ENCODE measurements at places on chromosomes 12 and 14.

DNA sequence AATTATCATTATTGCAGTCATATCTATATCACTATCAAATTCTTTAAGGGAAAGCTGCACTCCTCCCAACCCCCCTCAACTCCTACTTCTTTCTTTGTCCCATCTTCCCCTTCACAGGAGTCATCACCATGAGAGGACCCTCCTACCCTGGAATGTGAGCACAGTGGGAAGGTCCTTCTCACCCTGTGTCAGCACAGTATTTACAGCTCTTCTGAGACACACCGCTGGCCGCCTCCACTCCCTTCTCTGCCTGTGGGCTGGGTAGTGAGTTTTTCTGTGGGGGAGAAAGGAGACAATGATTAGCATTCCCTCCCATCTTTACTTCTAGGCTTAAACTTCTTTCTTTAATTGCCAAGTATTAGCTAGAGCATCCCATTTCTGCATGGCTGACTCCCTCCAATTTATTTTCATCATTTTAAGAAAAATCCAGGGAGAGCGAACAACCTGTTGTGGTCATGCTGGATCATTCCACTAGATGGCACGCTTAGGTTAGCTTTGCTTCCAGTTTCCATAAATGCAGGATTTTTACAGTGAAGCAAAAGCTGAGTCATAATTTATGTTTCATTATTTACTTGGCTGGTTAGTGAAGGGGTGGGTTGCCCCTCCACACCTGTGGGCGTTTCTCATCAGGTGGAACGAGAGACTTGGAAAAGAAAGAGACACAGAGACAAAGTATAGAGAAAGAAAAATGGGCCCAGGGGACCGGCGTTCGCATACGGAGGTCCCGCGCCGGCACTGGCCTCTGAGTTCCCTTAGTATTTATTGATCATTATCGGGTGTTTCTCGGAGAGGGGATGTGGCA is 188.5 kb downstream of the ALX1 start:
- no peaks in the 10 kb centered on the region for H3K4me1 ChIP-seq
- no peak overlapping the region for H3K27ac ChIP-seq
- no peak for DNase-seq
- no peaks in the 10 kb centered on the region for H3K36me3 ChIP-seq

GRCh38 chr14:38910092-38910491 is 192.9 kb downstream of the SEC23A start:
- no peaks in the 10 kb centered on the region for H3K4me1 ChIP-seq
- H3K4me3 ChIP-seq, result no peak overlapping the region
- DNase-seq, result no peak
- H3K27ac ChIP-seq, result no peak overlapping the region
- no peaks in the 10 kb centered on the region for H3K27me3 ChIP-seq

- DNase-seq, result no peak
- no peaks in the 10 kb centered on the region for H3K4me1 ChIP-seq
- H3K4me3 ChIP-seq, result no peak overlapping the region
- no peaks in the 10 kb centered on the region for H3K27me3 ChIP-seq
Observed at GRCh38 chr12:110354172-110354780, 49.2 kb downstream of the ANAPC7 start.

DNA sequence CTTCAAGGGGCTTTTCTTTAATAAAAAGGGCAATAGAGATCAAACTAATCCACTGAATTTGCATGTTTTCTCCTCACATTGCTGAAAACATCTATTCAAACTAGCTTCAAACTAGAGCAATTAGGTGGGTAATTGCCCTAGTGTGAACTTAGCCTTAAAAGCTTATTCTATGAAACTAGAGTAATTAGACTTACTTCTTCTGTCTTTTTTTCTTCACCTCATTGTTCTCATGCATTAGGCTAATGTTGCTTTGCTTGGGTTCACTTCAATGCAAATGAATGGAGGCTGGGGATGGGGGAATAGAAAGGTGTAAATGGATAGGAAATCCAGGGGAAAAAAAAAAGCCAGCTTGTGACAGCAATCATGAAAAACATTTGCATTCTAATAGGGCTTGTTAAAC is 414.8 kb upstream of the LMO3 start:
- no peaks in the 10 kb centered on the region for H3K36me3 ChIP-seq
- no peak overlapping the region for H3K27ac ChIP-seq
- H3K27me3 ChIP-seq, result no peaks in the 10 kb centered on the region
- H3K4me1 ChIP-seq, result peaks cover 2% of the 10 kb centered on the region
- no peak for DNase-seq
- H3K4me3 ChIP-seq, result no peak overlapping the region

DNA sequence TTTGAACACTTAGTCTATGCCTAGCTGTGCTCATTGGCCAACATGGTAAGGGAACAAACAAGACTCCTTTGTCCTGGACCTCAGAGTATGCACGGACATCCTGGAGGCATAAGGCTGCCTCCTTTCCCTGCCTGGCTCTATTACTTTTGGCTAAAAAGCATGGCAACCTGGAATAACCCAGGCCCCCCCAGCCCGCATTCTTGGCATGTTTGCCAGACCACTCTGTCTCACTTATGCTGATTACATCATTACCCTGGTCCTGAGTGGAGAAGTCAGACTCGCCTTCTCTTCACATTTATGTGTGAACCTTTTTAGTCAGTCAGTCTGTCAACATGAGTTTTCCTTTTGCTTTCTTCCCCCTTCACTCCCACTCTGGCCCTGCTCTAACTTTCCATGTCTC is 58.0 kb upstream of the ELK3 start:
- H3K4me1 ChIP-seq, result no peaks in the 10 kb centered on the region
- no peak overlapping the region for H3K27ac ChIP-seq

GRCh38 chr14:75539561-75540478 is 17.6 kb downstream of the BATF start:
- no peak overlapping the region for H3K27ac ChIP-seq
- peaks cover 5% of the 10 kb centered on the region for H3K4me1 ChIP-seq
- H3K27me3 ChIP-seq, result no peaks in the 10 kb centered on the region
- no peak overlapping the region for H3K4me3 ChIP-seq
- H3K36me3 ChIP-seq, result no peaks in the 10 kb centered on the region

- no peak overlapping the region for H3K27ac ChIP-seq
- no peak for DNase-seq
- H3K27me3 ChIP-seq, result no peaks in the 10 kb centered on the region
- H3K4me3 ChIP-seq, result no peak overlapping the region
Observed at GRCh38 chr14:41549821-41550607, 56.7 kb upstream of the LRFN5 start.

DNA sequence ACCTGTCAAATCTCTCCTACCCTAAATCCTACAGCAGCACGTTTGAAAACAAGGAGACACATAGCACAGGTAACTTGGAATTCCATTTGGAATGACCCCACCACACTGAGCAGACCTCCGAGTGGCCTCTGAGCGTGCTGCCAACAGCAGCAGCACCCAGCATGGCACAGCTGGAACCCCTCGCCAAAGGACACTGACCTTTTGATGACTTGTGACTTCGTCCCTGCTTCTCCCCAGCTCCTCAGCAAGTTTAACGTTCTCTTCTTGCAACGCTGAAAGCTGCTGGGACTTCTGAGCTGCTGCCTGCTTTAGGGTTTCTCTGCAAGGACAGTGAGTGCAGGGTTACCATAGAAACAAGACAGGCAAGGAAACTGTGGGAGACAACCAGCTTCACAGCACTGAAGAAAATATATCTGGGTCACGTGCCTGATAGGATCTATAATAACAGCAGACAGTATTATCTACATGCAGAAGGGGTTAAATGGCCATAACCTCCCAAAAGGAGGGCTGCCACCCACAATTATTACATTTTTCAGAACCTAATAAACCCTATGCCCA is 43.3 kb upstream of the VPS33A start:
- no peak overlapping the region for H3K4me3 ChIP-seq
- H3K27me3 ChIP-seq, result no peaks in the 10 kb centered on the region
- H3K27ac ChIP-seq, result no peak overlapping the region
- H3K4me1 ChIP-seq, result no peaks in the 10 kb centered on the region

DNA sequence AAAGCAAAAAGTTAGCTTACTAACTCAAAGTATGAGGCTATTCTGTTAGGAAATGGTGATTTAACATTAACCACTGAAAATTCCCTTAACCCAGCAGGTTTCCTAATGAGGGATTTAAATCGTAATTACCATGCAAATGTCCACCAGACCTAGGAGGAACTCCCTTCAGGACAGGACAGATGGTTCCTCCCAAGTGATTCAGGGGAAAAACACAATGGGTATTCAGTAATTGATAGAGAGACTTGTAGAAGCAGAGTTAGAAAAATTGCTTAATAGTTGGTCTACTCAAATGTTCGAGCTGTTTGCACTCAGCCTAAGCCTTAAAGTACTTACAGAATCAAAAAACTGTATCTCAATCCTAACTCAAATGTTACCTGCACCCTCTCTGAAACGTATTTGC is 21.6 kb downstream of the RERGL start:
- DNase-seq, result no peak
- H3K27me3 ChIP-seq, result no peaks in the 10 kb centered on the region
- H3K27ac ChIP-seq, result no peak overlapping the region
- H3K36me3 ChIP-seq, result no peaks in the 10 kb centered on the region
- H3K4me1 ChIP-seq, result peaks cover 6% of the 10 kb centered on the region
- H3K4me3 ChIP-seq, result no peak overlapping the region

GRCh38 chr12:75011120-75011519 is 198.5 kb downstream of the KCNC2 start:
- no peaks in the 10 kb centered on the region for H3K27me3 ChIP-seq
- no peaks in the 10 kb centered on the region for H3K36me3 ChIP-seq
- H3K4me3 ChIP-seq, result no peak overlapping the region
- H3K4me1 ChIP-seq, result no peaks in the 10 kb centered on the region
- H3K27ac ChIP-seq, result no peak overlapping the region

GRCh38 chr12:32420356-32420755 is 21.0 kb downstream of the FGD4 start:
- H3K4me1 ChIP-seq, result peaks cover 17% of the 10 kb centered on the region
- H3K27ac ChIP-seq, result no peak overlapping the region
- no peaks in the 10 kb centered on the region for H3K27me3 ChIP-seq
- H3K36me3 ChIP-seq, result no peaks in the 10 kb centered on the region
- no peak overlapping the region for H3K4me3 ChIP-seq

DNA sequence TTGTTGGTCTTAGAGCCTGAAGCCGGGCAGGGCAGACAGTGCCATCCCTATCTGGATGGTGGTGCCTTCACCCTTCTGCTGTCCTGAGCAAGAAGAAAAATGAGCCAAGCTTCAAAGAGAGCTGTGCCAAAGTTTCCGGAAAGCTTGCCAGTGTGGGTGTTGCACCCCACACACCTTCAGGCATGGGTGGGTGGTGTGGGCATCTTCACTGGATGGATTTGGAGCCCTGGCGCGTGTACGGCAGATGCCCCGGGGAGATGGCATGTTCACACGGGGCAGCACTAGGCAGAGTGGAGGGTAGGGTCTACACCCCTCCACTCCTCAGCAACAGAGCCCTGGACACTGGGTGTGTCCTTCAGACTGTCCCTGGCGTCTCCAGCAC is 33.0 kb downstream of the PACS2 start:
- 0 out of 2 replicates have a peak, but pooled peaks cover 4% of the 10 kb centered on the region for H3K4me1 ChIP-seq
- H3K27me3 ChIP-seq, result no peaks in the 10 kb centered on the region
- no peak for DNase-seq
- no peak overlapping the region for H3K4me3 ChIP-seq

GRCh38 chr14:32379447-32379846 is 50.3 kb downstream of the AKAP6 start:
- no peak for DNase-seq
- H3K4me3 ChIP-seq, result no peak overlapping the region
- no peaks in the 10 kb centered on the region for H3K27me3 ChIP-seq
- H3K36me3 ChIP-seq, result no peaks in the 10 kb centered on the region

DNA sequence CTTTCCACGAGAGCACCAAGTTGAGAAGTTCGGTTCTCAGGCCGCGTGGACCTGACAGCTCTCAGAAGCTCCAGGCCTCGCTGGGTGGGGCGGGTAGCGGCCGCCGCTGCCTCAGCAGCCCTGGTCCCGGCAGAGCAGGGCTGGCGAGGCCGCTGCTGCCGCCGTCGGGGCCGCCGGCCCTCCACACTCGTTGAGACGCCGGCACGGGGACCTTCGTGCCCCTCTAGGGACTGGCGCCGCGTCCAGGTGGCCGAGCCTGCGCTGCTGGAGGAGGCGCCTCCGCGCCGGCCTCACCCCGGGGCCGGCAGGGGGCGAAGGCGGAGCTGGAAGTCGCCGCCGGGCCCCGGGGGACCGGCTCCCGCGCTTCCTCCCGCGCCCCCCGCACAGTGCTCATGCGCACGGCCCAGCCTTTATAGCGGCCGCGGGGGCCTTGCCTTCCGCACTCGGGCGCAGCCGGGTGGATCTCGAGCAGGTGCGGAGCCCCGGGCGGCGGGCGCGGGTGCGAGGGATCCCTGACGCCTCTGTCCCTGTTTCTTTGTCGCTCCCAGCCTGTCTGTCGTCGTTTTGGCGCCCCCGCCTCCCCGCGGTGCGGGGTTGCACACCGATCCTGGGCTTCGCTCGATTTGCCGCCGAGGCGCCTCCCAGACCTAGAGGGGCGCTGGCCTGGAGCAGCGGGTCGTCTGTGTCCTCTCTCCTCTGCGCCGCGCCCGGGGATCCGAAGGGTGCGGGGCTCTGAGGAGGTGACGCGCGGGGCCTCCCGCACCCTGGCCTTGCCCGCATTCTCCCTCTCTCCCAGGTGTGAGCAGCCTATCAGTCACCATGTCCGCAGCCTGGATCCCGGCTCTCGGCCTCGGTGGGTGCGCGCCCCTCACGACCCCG is at the start of gene COCH:
Gene COCH (plus strand): TSS at position 440 of the 879 bp plus-strand sequence. CDS start 380 bp downstream, at position 820.
- H3K36me3 ChIP-seq, result no peaks in the 10 kb centered on the region
- H3K4me1 ChIP-seq, result peaks cover 1% of the 10 kb centered on the region
- no peak within 1 kb of the TSS for H3K27ac ChIP-seq
- H3K27me3 ChIP-seq, result peaks cover 34% of the 10 kb centered on the region
- H3K4me3 ChIP-seq, result peak within 1 kb of the TSS; percentile 64
- DNase-seq, result peak; percentile 79

DNA sequence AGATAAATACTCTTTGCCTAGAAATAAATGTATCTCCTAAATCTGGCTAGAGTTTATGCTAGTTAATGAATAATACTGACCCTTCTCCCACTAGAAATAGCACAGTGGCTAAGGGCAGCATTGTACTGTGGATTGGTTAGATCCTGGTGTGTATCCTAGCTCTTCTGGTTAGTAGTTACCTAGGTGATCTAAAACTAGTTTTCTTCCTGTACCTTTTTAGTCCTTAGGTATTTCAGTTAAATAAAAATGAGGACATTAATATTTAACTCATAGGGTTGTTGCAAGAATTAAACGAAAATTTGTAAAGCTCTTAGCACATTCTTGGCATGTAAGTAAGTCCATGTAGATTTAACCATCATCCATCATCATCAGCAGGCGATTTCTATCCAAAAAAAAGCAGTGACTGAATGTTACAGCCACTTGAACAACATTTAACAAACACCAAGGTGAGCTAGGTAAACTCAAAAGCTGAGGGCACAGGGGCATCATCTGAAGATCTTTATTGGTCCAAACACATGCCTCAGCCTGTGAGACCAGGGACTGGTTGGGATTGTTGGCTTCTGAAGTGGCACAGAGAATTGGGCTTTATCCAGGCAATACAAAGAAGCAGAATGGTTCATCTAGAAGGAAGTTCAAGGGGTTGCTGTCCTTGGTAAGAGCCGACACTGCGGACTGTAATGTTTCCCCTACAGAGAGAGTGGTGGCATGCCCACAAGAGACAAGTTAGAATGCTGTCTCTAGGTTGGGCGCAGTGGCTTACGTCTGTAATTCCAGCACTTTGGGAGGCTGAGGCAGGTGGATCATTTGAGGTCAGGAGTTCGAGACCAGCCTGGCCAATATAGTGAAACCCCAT is 100.8 kb downstream of the GAS2L3 start:
- no peaks in the 10 kb centered on the region for H3K27me3 ChIP-seq
- H3K27ac ChIP-seq, result no peak overlapping the region
- H3K36me3 ChIP-seq, result no peaks in the 10 kb centered on the region
- no peak overlapping the region for H3K4me3 ChIP-seq

Measured in H1 (cell line).